ENCODE measurements at places on chromosomes 1 and 21.
A peak's percentile ranks its signal among the peaks of the same experiment; 100 is the strongest.

DNA sequence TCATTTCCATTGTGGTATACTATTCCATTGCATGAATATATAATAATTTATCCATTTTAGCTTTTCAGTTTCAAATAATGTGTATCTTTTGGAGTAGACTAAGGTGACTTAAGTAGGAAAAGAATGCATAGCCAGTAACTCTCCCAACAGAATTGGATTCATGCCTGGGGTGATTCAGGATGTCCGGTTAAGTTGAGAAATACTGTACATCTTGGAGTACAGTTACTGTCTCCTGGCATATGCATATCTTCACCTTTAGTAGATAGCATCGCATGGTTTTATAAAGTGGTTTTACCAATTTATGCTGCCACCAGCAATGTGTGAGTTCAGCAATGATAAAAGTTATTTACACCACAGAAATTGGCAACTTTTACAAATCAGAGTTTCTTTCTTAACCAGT is 18.6 kb upstream of the SLC6A9 start:
- no peak for DNase-seq

- no peak for DNase-seq
Observed at GRCh38 chr1:49136738-49137251, 360.1 kb upstream of the BEND5 start.

GRCh38 chr21:46207920-46208591 is 20.5 kb downstream of the LSS start:
- DNase-seq: no peak

DNA sequence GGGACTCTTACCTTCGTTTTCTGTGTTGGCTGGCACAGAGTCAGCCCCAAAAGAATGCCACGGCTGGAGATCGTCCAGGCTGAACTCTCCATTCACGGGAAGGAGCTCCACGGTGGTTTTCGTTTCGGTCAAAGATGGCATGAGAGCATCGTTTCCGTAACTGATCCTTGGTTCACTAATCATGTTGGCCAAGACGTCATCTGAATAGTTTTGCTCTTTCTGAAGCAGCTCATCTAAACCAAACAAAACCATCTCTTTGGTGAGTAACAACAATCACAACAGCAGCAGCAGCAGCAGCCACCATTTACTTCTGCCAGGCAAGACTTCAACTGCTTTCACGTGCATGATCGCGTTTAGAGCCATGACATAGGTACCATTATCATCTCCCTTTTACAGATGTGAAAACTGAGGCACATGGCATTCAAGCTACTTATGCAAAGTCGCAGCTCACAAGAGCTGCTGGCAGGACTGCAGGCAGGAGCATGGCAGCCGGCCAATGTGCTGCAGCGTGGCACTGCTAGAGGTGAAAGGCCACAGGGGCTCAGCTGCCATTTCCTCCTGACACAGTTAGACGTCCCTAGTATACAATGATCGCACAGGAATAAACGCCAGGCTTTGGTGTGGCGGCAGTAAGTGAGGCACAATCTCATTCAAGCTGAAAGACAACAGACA is 177.1 kb downstream of the GABPA start:
- DNase-seq: no peak

DNA sequence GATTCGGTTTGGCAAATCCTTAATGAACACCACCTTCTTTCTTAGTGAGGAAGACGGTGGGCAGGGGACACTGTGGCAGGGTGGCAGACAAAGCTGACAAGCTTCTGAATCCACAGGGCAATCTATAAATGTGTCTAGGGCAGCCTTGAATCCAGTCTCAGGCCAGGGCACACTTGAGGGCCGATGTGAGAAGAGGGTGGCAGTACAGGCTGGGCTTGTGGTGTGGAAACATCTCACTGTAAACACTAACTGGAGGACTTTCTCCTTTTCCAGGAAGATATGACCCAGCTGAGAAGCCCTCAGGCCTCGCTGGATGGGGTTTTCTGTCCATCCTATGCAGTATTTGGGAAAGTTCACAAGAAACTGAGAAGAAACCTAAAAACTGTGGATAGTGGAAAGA is 46.5 kb downstream of the PKP1 start:
- DNase-seq: no peak

DNA sequence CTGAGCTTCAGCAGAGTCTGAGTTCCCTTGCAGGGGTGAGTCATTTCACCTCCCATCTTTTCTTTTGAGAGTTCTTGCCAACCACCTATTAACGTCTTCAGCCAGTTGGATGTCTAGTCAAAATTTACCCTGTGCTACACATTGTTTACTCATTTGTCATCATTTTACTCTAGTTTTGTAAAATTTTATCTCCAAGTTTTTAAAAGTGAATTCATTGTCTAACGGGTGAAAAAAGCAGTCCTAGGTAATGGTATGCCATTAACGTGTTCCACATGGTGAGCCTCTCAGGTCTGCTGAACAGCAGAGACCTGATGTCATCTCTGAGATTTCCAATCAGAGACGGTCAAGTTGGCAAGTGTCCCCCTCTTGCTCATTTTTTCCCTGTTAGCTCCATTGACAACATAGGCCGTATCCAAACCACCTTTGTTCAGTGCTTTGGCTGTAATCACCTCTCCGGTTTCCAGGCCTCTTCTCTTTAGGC is 85.4 kb downstream of the TBX15 start:
- DNase-seq: no peak

DNA sequence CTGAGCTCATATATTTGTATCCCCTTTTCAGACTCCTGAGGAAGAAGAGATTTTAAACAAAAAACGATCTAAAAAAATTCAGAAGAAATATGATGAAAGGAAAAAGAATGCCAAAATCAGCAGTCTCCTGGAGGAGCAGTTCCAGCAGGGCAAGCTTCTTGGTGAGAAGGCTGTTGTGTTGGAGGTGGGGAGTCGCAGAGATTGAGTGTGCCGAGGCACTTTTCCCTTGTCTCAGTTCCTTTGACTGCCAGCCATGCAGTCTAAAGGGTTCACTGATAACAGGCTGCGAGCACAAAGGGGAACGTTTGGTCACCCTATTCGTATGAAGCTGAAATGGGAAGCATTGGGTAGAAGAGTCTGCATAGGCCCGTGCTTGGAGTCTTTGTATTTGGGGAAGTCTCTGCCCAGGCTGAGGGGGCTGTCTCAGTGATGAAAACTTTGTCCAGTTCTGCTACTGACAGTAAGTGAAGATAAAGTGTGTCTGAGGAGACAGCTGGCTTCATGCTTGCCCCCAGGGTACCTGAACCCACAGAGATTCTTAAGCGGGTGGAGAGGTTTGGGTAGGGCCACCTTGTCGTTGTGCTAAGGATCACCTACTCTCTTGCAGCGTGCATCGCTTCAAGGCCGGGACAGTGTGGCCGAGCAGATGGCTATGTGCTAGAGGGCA is 2.8 kb downstream of the RPS8 start:
- DNase-seq: no peak

GRCh38 chr1:207763972-207764371 is 12.1 kb downstream of the CD46 start:
- DNase-seq: no peak

GRCh38 chr1:165628147-165628822 is 2.7 kb upstream of the MGST3 start:
- no peak for DNase-seq

DNA sequence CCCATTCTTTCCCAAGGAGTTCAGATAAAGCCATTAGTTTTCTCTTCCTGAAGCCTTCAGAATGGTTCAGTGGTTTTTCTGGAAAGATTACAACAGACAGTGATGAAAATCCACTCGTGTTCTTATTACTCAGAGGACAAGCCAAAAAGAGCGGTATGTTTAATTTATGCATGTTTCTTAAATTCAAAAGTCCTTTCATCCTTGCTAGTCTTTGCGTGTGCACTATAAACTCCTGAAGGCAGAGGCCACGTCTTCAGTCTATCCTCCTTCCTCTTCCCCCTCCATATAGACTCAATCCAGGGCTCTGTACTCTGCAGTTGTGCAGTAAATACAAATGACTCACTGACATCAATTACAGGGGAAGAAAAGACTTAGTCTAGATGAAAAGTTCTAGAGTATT is 409.2 kb upstream of the PLXNA2 start:
- DNase-seq: no peak

GRCh38 chr1:39936724-39937491 is 18.0 kb upstream of the MFSD2A start:
- no peak for DNase-seq

- DNase-seq: no peak
Observed at GRCh38 chr1:31432592-31433395, 19.8 kb downstream of the SERINC2 start.

DNA sequence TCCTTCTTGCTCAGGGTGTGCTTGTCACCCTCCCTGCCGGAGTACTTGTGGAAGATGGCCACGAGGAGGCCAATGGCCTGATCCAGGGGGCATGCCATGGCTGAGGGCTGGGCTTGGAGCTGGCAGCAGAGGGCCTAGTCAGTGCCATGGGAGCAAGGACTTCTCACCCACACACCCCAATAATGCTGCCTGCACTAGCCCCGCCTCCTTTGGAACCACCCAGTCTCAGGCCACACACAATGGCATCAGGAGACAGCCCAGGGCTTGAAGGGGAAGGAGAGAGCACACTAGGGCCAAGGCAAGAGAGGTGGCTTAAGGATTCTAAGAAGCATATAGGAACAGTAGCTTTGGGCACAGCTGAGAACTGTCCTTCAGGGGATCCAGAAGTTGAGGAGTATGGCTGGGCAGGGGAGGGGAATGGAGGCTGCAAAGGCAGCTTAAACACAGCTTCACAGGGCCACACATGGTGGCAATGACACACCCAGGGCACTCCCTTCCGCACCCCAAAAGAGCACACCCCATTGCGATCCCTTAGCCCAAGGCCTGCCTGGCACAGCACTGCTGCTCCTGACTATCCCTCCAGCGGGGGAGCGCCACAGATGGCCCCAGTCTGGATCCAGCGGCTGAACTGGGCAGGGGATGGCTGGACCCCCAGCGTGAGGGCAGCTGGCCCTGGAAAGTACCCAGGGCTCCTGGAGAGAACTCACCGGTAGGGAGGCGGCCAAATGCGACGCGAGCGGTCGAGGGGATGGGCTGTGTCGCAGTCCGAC is at the start of gene S100A6:
Gene S100A6 (minus strand): TSS at position 750 of the 770 bp plus-strand sequence. CDS start 652 bp downstream, at position 98.
- no peak for DNase-seq

DNA sequence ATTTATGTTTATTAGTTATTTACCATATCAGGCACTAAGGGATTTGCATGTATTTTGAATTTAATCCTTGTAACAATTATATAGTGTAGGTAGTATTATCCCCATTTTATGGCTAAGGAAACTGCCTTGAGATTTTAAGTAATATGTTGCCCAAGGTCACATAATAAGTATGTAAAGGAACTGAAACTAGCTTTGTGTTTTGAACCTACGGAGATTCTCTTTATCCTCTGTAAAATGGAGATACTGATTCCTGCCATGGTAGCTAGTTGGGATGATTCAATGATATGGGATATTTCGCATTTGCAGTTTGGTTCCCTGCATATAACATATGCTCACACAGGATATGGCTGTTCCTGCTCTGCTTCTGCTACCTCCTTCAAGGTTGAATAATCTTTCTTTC is 144.3 kb downstream of the ST6GALNAC3 start:
- DNase-seq: no peak

GRCh38 chr1:184018622-184019021 is 18.9 kb downstream of the COLGALT2 start:
- DNase-seq: no peak

DNA sequence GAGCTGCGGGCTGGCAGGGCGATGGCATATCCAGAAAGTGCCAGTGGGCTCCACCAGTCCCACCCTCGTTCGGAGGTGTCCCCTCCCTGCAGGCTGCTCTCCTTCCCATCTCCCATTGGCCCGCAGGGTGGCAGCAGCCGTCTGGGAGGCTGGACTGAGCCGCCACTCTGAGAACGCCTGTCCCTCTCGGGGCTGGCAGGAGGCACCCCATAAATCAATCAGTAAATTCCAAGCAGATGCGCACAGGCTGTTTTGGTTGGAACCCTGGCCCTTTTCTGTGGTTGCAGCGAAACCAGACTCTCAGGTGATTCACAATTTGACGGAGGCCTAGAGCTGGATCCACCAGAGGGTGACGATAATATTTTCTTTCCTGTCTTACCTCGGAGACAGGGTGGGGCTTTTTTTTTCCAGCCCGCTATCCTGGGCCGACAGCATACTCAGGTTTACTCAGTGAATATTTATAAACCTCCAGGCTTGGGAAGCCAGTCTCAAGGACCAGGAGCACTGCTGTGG is 99.7 kb downstream of the GLIS1 start:
- DNase-seq: peak; percentile 90

GRCh38 chr1:25644962-25645361 is 28.4 kb downstream of the MAN1C1 start:
- no peak for DNase-seq

DNA sequence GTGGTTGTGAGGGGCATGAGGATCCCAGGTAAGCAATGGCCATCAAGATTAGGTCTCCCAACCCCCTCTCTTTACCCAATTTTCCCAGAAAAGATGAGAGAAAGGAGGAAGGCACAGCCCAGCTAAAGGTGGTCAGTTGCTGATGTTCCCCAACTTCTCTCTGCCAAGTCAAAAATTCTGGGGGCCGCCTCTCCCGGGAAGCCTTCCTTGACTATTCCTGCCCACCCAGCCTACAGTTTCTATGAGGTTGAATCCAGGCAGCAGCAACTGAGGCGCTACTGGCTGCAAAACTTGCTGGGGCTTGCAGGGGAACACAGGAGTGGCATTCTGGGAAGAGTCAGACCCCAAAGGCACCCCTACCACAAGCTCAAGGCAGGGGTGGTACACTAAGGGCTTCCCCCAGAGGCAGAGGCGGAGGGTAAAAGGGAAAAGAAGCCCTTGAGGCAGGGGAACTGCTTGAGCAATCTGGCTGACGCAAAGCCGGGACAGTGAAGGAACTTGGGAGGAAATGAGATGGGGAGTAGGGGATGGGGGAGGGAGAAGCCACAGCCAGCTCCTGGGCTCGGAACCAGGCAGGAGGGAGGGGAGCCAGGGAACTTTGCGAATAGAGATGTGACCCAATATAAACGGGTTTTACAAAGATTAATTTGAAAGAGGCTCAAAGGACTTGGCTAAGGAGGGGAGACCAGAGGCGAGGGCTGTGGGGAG is 31.2 kb downstream of the SDC3 start:
- no peak for DNase-seq

GRCh38 chr1:168112673-168113305 is 23.9 kb downstream of the GPR161 start:
- peak; percentile 58 for DNase-seq

GRCh38 chr1:164228928-164229327 is 330.1 kb upstream of the PBX1 start:
- DNase-seq: no peak

DNA sequence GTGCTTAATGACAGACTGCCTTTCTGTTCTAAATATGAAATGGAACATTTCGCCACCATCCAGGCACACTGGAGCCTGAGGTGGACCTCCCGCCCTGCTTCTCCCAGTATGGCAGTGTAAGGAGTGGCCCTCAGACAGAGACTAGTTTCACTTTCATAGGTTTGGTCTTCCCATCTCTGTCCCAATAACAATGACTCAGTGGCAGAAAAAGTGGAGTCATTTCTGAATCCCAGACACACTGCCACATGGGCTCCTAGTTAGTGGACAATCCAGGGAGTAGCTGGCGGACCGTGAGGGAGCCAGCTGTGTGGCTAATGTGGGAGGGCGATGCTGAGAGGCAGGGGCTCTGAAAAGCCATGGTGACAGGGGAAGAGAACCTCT is 95.6 kb upstream of the TSPAN2 start:
- no peak for DNase-seq

GRCh38 chr1:23184212-23184934 is 15.7 kb upstream of the LUZP1 start:
- DNase-seq: peak; percentile 18

Measured in NCI-H524 (cell line).